ENCODE measurements at places on chromosomes 3 and 15. TPM values are rescaled to one million over a fixed set of nuclear protein-coding genes. Genes with fewer than 3 reads are reported as not detected.
A peak's percentile ranks its signal among the peaks of the same experiment; 100 is the strongest.

DNA sequence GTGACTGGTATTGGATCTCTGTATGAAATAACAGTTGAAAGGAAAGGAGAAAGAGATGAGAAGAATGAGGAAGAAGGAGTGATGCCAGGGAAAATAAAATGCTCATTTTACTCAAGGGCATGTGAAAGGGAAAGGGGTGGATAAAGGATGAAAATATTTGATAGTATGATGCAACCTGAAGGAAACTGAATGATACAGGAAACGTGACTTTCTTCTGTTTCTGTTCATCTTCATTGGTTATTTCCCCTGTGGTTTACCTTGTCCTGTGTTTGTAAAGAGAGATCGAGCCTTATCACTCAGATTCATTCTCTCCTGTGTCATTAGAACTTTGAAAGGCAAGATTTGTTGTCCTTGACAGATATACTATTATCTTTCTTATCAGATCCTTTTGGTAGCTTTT lies 243.6 kb upstream of the SLITRK3 start:
- no peak for ATAC-seq

DNA sequence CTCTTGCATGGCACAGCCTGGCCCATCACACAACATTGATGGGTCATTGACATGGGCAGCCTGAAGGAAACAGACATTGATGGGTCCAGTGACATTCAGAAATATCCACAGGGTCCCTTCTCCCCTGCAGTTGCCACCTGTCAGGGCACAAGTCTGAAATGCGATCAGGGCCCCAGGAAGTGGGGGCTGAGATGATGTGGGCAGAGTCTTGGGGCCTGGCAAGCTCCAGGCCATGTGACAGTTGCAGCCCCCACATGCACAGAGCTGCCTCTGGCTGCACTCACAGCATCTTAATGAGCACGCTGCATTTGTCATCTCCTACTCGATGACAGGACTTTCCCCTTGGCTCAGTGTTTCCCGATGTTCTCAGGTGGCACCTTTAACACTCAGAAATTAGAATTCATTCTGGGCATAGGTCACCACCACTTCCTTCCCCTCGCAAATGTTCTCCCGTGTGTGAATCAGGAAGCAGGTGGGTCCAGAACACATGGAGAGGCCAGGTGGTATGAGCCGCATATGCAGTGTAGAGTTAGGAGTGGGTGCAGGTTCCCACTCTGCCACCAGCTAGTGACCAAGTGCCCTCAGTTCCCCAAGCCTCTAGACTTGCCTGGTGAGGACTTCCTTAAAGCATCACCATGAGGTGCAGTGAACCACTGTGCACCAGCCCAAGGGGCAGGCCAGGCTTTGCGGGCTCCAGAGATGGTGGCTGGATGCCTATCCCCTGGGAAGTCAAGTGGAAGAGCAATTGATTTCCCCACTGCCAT lies 1.6 kb upstream of the TXNRD3 start:
- no peak for ATAC-seq

DNA sequence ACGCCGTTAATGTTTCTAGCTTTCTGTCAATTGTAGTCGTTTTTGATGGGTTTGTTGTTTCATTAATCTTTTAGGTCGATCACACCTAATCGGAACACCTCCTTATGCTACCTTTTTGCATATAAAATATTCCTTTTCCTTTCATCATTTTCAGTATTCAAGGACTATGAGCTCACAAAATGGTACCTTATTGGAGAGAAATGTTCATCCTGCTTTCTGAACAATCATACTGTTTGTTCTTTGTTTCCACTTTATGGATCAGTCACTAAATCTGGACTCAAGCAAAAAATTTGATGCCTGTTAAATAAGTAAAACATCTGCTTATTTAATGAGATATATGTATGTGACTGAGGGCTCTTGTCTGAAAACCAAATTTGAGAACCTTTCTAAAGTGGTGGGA lies 1.1 kb downstream of the KIF15 start:
- no peak for ATAC-seq

GRCh38 chr3:190619761-190620160 lies 105.9 kb downstream of the IL1RAP start:
- ATAC-seq, result no peak

DNA sequence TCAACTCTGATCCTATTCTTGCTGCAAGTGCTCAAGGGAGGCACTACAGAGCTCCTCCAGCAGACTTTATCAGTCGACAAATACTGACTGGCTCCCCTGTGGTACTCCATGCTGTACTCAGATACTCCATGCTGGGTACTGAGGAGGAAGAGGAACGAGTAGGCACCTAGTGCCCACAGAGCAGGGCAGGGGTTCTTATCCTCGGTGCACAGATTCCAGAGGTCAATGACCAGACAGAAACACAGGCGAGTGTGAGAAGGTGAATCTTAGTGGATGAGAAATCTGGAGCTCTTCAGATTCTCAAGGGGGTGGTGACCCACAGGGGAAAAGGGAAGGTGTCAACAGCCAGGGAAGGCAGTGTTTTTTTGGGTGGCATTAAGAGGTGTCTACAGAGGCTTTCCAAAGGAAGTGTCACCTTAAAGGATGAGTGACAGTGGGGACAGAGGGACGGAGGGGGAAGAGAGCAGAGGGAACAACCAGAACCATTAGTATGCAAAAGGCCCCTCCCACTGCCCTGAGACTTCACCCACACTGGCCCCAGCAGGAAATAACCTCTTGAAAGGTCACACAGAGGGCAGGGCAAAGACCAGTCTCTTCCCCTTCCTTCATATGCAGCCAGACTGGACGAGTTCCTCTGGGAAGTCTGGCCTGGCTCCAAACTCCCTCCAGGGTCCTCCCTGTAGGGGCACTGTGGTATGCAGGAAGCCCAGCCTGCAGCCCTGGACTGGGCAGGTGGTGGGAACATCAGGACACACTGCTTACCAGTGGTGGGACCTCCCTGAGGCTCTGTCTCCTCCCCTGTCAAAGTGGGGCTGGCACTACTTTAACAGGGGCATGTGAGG lies 27.5 kb downstream of the CCDC12 start:
- peak; percentile 18 for ATAC-seq

DNA sequence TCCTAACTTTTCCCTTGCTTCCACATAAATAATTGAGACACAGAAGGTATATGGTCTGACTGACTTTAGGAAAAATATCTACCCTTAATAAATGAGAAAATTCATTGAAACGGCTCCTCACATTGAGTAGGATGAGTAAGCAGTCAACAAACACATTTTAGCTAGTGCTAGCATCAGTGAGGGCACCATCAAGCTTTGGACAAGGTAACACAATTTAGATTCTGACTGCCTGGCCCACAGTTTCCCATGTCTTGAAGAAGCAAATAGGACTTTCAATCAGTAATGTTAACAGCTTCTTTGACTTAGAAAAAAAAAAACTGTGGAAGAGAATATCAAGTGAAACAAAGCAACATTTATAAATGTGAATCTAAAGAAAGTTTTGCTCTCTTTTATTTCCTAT lies 70.1 kb upstream of the MBNL1 start:
- no peak for ATAC-seq

DNA sequence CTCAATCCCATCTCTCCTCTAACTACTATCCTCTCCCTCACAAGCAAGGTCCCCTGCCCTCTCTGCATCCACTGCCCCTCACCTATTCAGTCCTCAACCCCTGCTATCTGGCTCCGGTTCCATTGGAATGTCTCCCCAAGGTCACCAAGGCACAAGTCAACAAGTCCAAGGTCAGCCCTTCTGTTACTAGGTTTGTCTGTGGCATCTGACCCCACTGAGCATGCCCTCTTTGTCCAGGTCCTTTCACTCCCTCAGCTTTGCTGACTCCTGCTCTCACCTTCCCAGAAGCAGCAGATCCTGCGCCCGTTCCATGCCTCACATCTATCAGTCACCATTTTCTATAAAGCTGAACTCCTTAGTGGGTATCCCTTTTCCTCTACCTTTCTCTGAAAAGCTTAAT lies 8.3 kb upstream of the SEMA7A start:
- no peak for ATAC-seq

DNA sequence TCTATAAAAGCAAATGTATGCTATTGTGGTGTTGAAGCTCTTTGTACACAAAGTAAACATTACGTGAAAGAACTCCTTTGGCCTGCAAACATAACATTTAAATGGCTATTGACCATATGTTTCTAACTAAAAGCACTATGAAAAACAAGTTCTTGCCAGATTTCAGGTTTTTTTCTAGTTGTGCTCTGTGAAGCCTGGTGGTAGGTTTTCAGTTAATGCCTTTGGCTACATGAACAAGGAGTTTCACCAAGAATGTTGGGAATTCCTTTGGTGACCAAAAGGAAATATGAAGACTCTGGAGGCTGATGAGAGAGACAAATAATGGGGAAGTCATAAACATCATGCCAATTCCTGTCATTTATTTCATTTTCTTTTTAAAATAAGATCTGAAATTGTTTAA lies 66.0 kb downstream of the RBMS3 start:
- peak; percentile 52 for ATAC-seq

The CLEC3B gene
- total RNA-seq, result 1.2 TPM

The CMC1 gene
- total RNA-seq, result 29.4 TPM

The STXBP5L gene
- total RNA-seq, result 4.3 TPM

The DPPA2 gene
- not detected for total RNA-seq

Data from motor neuron (in vitro differentiated cells).